ENCODE measurements at places on chromosomes 16 and 17. TPM values are rescaled to one million over a fixed set of nuclear protein-coding genes. Genes with fewer than 3 reads are reported as not detected.

GHDC gene
- 19.9 TPM for total RNA-seq

HBA2 gene
- total RNA-seq = 0.38 TPM

NXN gene
- 20.0 TPM for total RNA-seq

CD300C gene
- 0.47 TPM for total RNA-seq

RNU2-1 gene
- total RNA-seq = not detected

ZNF785 gene
- not detected for total RNA-seq

FAM20A gene
- total RNA-seq = 0.13 TPM

RMI2 gene
- 29.5 TPM for total RNA-seq

FBXL16 gene
- 16.2 TPM for total RNA-seq

CX3CL1 gene
- total RNA-seq = 0.07 TPM

TMC8 gene
- total RNA-seq = 0.18 TPM

PTX4 gene
- not detected for total RNA-seq

TP53TG3F gene
- total RNA-seq = 0.06 TPM

KCNJ16 gene
- total RNA-seq = 0.25 TPM

CCL18 gene
- not detected for total RNA-seq

SLC22A31 gene
- 1.3 TPM for total RNA-seq

CIITA gene
- total RNA-seq = 0.09 TPM

MEOX1 gene
- not detected for total RNA-seq

ATP1B2 gene
- 0.08 TPM for total RNA-seq

KRT17 gene
- total RNA-seq = 0.99 TPM

CD300LG gene
- total RNA-seq = not detected

CDH11 gene
- total RNA-seq = 0.64 TPM

CDH1 gene
- 5.7 TPM for total RNA-seq

PDIA2 gene
- total RNA-seq = 0.35 TPM

MYO18A gene
- 24.1 TPM for total RNA-seq

TBX21 gene
- 0.06 TPM for total RNA-seq

DPEP1 gene
- total RNA-seq = 1.5 TPM

GLP2R gene
- 8.9 TPM for total RNA-seq

GRB7 gene
- total RNA-seq = 3.8 TPM

KLHL10 gene
- not detected for total RNA-seq

ACSM5 gene
- total RNA-seq = not detected

B3GNT9 gene
- 9.9 TPM for total RNA-seq

PRSS21 gene
- total RNA-seq = not detected

SSTR5 gene
- 0.30 TPM for total RNA-seq

ASB16 gene
- total RNA-seq = not detected

GAS2L2 gene
- total RNA-seq = 0.13 TPM

HYDIN gene
- 0.32 TPM for total RNA-seq

GUCY2D gene
- 0.62 TPM for total RNA-seq

SLC4A1 gene
- total RNA-seq = 0.02 TPM

KRT9 gene
- total RNA-seq = not detected

OR3A3 gene
- not detected for total RNA-seq

DOC2B gene
- 2.5 TPM for total RNA-seq

All from A549 treated with dexamethasone at 1 μM for 4 hours (cell line).